HCT116 (cell line): ENCODE measurements at places on chromosomes 1 and 21.

DNA sequence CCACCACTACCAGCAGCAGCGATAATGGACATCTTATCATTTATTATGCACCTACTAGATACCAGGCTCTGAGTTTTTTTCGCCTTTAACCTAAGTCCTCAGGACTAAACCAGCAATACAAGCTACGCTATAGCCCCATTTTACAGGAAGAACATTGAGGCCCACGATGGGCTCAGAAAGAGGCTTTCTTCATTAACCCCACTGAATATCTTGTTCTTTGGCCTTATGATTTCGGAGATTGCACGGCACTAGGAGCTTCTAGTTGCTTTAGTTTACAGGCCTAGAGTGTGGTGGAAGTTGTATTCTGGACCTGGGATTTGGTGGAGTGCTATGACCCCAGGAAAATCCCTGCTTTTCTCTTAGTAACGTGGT lies 1.5 kb downstream of the SESN2 start:
- DNase-seq = no peak

DNA sequence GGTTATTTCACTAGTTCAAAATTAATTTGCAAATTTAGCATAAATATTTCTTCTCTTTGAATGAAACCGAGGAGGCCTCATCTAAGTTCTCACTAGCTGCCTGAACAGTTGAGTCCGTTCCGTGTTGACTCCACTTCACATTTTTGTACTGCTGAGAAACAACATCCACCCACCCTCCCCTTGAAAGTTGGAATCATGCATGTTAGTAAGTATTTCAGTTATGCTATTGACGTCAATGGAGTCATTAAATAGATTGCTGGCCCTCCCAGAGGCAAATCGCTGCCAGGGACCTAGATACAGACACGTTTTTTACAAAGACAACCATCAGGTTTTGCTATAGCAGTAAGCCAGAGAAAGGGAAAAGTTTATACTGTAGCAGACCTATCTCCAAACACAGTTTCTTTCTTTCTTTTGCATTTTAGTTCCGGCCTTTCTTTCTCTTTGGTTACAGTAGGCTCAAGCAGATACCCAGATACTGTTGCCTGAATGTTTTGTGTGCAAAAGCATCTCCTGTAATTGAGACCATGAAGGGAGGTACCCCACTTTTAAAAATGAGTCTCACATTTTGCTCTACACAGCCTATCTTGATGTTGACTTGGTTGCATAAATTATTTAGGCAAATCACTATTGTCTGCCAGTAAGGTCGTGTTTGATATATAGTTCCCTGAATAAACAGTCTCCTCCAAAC lies 262.6 kb upstream of the SGIP1 start:
- DNase-seq = peak; percentile 96

- peak; percentile 84 for DNase-seq
Measured at GRCh38 chr1:7300893-7301663, 470.0 kb upstream of the VAMP3 start.

GRCh38 chr21:39518055-39518846 lies 66.5 kb downstream of the SH3BGR start:
- peak; percentile 71 for DNase-seq

DNA sequence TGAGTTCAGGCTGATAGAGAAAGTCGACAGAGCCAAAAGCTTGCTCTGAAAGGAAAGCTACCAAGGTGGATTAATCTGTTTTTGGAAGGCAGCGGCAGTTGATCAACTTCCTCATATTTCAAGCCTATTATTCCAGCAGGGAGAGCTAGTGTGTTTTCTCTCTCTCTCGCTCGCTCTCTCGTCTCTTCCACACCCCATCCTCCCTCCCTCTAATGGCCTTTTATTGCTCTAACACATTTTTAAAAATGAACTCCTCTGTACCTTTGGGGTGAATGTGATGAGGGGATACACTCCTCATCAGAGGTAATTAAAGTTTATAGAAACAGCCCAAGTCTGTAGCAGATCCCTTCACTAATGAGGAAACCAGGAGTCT lies 126.4 kb downstream of the CLIC6 start:
- no peak for DNase-seq

DNA sequence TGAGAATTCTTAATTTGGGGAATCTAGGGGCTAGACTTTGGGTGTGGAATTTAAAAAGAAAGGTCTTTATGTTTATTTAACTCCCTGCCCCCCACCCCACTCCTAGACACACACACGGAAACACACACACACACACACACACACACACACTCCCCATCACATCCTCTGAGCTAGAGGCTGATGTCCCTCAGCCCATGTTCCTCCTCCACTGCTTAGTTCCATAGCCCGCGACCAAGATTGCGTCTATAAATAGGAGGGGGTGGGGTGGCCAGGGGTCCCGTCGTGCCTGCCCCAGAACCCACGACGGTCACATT lies 655 bp upstream of the KIRREL1 start:
- no peak for DNase-seq

- DNase-seq = no peak
Measured at GRCh38 chr1:84259989-84260388, 41.5 kb upstream of the SAMD13 start.

DNA sequence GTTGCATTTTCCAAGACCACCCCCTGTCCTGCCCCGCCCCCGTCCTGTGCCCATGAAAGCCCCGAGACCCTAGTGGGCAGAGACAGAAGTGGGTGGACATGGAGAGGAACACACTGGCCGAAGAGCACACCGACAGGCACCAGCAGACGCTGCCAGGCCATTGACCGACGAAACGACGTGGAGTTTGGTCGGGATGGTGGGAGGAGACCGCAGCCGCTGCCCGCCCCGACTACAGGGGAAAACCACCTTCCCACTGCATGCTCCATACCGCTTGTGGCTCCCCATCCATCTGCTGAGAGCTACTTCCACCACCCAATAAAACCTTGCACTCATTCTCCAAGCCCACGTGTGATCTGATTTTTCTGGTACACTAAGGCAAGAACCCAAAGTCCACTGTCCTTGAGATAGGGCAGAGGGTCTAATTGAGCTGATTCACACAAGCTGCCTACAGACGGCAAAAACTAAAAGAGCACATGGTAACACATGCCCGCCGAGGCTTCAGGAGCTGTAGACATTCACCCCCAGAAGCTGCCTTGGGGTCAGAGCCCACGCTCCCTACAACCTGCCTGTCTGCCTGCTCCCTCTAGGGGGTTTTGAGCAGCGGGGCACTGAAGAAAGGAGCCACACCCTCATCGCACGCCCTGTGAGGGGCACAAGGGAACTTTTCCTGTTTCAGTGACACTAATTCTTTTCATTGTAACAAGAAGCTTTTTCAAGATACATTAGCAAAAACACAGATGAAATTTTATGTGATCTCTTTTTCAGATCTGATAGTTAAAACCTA lies 81.2 kb upstream of the RAB3GAP2 start:
- no peak for DNase-seq

- DNase-seq = no peak
Measured at GRCh38 chr1:229856009-229856650, 210.9 kb upstream of the GALNT2 start.

GRCh38 chr1:45265244-45265643 lies 58.8 kb upstream of the ZSWIM5 start:
- DNase-seq = no peak

DNA sequence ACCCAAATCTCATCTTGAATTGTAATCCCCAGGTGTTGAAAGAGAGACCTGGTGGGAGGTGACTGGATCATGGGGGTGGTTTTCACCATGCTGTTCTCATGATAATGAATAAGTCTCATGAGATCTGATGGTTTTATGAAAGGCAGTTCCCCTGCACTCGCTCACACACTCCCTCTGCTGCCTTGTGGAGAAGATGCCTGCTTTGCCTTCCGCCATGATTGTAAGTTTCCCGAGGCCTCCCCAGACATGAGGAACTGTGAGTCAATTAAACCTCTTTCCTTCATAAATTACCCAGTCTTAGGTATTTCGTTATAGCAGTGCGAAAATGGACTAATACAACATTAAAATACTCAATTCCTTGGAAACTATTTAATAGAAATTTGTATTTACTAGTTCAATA lies 99.2 kb downstream of the PROX1 start:
- no peak for DNase-seq

- no peak for DNase-seq
Measured at GRCh38 chr1:116994411-116994810, 7.1 kb upstream of the CD101 start.

GRCh38 chr1:100613817-100614559 lies 76.0 kb downstream of the GPR88 start:
- DNase-seq = no peak

DNA sequence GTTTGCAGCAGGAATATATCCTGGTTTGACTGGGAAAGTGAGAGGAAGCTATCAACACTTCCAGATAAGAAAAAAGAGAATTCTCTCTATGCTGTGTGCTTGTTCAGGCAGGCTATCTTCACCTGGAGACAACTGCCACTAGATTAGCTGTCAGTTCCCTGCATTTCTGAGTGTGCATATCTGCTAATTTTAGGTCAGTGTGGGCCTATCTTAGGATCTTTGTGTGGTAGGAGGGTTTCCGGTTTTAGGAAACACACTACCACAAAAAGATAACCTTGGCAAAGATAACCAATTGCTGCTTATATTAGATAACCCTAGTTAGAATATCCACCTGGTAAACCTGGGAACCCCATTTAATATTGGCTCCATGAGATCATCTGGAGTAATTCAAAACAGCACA lies 22.5 kb upstream of the GBP5 start:
- DNase-seq = no peak

DNA sequence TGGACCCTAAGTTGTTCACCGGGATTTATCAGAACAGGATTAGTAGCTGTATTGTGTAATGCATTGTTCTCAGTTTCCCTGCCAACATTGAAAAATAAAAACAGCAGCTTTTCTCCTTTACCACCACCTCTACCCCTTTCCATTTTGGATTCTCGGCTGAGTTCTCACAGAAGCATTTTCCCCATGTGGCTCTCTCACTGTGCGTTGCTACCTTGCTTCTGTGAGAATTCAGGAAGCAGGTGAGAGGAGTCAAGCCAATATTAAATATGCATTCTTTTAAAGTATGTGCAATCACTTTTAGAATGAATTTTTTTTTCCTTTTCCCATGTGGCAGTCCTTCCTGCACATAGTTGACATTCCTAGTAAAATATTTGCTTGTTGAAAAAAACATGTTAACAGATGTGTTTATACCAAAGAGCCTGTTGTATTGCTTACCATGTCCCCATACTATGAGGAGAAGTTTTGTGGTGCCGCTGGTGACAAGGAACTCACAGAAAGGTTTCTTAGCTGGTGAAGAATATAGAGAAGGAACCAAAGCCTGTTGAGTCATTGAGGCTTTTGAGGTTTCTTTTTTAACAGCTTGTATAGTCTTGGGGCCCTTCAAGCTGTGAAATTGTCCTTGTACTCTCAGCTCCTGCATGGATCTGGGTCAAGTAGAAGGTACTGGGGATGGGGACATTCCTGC lies 3.9 kb upstream of the OLFML3 start:
- DNase-seq = no peak

GRCh38 chr1:115975569-115976061 lies 698 bp upstream of the SLC22A15 start:
- no peak for DNase-seq

DNA sequence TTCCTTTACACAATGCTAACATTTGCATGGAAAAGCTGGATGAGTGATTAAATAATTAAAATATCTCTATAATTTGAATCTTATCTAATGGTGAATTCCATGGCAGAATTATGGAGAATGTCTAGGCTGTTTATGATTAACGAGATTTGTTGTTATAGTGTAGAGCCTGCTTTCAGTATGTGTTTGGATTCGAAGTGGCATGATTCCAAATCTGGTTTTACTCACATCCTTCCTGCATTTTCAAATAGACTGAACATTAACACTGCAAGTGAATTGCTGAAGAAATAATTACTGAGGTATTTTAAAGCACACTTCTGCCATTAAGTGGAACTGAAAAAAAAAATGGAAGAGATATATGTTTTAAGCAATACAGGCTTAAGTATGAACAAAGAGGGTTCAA lies 5.1 kb upstream of the NEK7 start:
- no peak for DNase-seq

GRCh38 chr21:32192291-32193097 lies 86.4 kb downstream of the MIS18A start:
- DNase-seq = no peak

GRCh38 chr1:14599800-14600199 lies 1.3 kb downstream of the KAZN start:
- no peak for DNase-seq

GRCh38 chr1:162697140-162697895 lies 65.1 kb downstream of the DDR2 start:
- no peak for DNase-seq

- DNase-seq = no peak
Measured at GRCh38 chr1:26161415-26162219, 2.7 kb downstream of the FAM110D start.

DNA sequence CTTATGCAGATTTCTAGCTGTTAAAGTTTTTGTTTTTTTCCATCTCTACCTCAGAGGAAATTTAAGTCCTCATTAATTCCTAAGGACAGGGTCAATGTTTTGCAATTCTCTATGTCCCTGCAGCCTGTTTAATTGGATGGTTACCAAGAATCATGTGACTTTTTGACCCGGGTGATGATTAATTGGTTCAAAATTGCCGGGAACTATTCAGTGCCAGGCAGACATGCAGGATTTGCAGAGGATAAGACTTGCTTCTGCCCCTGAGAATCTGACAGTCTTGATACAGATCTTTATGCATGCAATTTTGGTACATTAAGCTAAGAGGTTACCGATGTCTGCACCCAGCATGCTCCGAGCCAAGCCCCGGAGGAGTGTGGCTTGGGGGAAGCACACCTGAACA lies 87.9 kb downstream of the PLPP3 start:
- DNase-seq = no peak

GRCh38 chr1:206687915-206688442 lies 3.3 kb downstream of the MAPKAPK2 start:
- DNase-seq = no peak
